ENCODE measurements at places on chromosomes 11 and 22.
A peak's percentile ranks its signal among the peaks of the same experiment; 100 is the strongest.

GRCh38 chr11:108927791-108928545, 263.1 kb downstream of the DDX10 start:
- DNase-seq = no peak

DNA sequence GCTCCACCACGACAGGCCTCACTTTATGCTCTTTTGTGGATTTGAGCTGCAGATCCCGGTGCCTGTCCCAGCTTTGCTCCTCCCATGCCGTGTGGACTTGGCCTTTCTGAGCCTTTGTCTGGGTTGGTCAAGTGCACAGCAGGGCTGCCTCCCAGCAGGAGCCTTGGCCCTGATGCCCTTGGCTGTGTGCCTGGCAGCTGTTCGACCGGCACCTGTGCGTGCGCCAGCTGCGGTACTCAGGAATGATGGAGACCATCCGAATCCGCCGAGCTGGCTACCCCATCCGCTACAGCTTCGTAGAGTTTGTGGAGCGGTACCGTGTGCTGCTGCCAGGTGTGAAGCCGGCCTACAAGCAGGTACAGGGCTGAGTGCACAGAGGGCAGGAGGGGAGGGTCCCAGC, 46.5 kb downstream of the MYO7A start:
- DNase-seq = no peak

DNA sequence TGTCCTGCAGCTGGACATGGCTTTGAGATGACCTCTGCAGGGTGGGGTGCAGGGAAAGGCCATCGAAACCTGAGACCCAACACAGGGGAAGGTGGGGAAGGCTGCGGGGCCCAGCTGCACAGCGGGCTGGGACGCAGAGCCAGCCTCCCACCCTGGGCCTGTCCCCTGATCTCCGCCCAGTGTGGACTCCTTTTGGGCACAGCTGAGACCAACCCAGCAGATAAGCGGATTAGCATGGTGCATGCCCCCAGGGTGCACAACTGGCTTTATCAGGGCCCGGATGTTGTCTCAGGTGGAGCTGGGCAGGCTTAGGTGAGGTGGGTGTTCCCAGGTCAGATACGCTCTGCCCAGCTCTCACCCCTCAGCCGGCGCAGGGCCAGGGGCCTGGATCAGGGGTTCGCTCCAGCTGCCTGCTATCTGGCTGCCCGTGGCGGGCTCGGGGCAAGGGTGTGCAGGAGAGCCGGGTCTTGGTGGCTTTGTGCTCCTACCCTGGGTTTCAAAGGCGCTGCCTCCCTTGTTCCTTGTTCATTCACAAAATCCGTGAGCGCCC, 28.1 kb upstream of the MUC5AC start:
- no peak for DNase-seq

DNA sequence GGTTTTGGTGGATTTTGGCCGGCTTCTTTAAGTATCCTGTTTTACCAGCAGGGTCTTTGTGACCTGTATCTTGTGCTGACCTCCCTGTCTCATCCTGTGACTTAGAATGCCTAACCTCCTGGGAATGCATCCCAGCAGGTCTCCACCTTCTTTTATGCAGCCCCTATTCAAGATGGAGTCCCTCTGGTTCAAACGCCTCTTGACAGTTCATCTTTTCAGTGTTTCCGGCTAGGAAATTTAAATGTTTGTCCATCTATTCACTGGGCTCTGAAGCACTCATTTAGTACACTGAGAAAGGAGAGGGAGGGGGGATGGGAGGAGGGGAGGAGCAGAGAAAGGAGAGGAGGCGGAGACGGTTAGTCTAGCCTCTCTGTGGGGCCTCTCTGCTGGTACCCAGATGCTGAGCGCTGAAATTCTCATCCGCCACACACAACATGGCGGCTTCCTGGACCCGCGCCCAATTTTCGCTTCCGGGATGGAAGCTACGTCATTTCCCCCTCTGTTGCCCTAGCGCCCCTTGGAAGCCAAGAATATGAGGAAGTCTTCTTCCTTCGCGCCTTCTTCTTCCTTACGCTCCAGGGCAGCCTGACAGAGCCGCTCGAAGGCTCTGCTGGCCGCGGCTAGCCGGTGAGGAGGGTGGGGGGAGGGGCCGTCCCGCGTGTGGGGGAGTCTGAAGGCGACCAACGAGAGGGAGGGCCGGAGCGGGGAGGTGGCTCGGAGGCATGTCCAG, 69.0 kb upstream of the SYT13 start:
- peak; percentile 76 for DNase-seq

- no peak for DNase-seq
These were observed 236.6 kb upstream of the ANO3 start for GRCh38 chr11:26095340-26095739.

DNA sequence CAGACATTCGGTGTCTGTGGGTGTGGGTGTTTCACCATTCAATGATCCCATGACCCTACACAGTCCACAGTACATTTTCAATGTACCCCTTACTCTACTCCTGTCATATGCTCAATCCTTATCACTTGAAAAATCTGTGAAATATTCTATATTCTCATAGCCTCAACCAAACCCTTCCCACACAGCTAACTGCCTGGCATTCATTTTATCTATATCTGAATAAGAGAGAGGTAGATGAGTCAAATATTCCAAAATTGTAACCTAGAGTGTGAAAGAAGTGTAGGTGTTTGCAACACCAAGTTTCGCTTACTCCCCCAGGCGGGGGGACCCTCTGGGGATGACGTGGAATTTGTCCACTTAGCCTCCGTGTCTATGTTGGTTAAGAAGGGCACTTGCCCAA, 354.8 kb downstream of the ETS1 start:
- DNase-seq = no peak

GRCh38 chr11:12986194-12986898, 22.8 kb upstream of the RASSF10 start:
- DNase-seq = no peak

- DNase-seq = no peak
These were observed 110.6 kb downstream of the MSANTD4 start for GRCh38 chr11:105911454-105911853.

GRCh38 chr22:17334059-17334458, 35.2 kb upstream of the CECR2 start:
- no peak for DNase-seq

DNA sequence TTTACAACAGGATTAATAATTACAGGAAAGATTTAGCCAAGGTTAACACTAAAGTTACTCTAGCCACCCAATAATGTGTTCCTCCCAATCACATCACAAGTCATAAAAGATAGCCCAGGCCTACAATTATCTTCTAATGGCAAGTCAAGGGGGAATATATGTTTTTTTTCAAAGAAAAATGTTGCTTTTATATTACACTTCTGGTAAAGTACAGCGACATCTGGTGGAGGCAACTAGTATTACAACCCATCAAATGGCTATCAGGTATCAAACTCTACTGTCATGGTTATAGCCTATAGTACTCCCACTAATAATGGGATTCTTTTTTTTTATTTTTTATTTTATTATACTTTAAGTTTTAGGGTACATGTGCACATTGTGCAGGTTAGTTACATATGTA, 71.8 kb downstream of the XRRA1 start:
- DNase-seq = no peak

- DNase-seq = no peak
These were observed 14.1 kb downstream of the FAM181B start for GRCh38 chr11:82719361-82720105.

DNA sequence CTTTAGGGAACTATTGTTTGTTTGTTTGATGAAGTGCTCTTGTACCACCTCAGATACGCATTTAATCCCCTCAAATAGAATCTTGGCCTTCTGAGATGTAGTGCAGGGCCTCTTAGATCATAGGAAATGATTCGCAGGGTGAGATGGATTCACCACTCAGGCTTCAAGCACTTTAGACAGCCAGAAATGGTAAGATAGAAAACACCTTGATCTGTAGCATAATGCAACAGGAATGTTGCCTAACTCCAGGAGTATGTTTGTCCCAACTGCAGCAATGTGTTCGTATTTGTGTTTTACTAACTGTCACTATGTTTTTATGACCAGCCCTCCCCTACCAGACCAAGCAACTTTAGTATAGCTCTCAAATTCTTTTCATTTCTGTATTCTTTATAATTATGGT, 761.2 kb downstream of the NELL1 start:
- DNase-seq = no peak

DNA sequence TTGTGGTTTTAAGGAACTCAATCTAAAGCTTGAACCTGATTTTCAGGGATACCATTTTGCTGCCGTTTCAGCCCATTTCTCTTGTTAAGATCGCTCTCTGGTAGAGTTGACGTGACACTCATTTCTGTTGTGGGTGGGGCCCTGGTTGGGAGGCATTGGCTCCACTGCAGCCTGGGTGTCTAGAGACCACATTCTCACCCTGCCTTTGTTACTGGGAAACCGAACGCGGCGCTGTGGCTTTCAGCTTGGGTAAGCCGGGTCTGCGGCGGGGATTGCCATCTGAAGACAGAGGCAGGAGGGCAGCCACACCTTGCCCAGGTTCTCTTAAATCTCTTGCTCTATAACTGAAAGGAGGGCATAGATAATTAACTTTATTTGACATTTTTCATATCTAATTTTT, 3.2 kb downstream of the EHF start:
- DNase-seq = no peak

- DNase-seq = no peak
These were observed 1.5 kb downstream of the VPREB3 start for GRCh38 chr22:23752750-23753149.

- DNase-seq = no peak
These were observed 17.7 kb upstream of the IL2RB start for GRCh38 chr22:37167176-37167980.

- no peak for DNase-seq
These were observed 587 bp downstream of the MYRF start for GRCh38 chr11:61752925-61753521.

GRCh38 chr11:95892892-95893570, 30.9 kb downstream of the MTMR2 start:
- no peak for DNase-seq

DNA sequence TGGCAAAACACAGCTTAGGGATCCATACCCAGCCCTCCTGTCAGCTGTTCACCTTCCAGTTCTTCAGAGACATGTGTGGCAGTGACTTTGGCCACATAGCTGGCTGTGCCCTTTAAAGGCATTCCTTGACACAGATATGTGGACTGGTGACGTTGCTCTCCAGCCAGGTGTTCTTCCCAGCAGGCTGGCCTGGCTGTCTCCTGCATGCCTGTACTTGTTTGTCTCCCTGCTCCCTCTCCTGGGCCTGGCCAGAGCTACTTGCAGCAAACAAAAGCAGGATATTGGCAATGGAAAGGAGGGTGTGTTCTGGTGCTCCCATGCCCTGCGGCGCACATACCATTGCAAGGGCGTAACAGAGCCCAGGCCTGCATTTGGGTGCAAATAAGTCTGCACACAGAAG, 38.3 kb downstream of the PIK3IP1 start:
- DNase-seq = no peak

DNA sequence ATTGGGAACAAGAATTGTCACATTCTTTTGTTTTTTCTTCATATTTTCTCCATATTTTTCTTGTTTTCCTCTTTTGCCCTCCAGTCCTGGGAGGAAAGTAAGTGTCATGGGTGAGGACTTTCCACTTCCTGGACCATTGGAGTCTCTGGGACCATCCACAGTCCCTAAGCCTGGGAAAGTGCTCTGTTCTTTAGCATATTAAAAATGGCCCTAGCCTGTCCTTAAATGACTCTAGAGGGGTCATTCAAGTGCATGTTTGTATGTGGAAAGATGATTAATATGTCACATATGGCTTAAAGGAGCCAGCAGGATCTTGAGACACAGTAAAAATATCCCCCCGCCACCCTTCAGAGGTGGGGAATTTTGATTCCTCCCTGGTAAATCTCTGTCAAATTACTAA, 20.1 kb upstream of the SCGB1D1 start:
- no peak for DNase-seq

- no peak for DNase-seq
These were observed 7.2 kb upstream of the CCDC83 start for GRCh38 chr11:85848006-85848405.

GRCh38 chr22:39349506-39349966, 255 bp upstream of the SYNGR1 start:
- DNase-seq = no peak

DNA sequence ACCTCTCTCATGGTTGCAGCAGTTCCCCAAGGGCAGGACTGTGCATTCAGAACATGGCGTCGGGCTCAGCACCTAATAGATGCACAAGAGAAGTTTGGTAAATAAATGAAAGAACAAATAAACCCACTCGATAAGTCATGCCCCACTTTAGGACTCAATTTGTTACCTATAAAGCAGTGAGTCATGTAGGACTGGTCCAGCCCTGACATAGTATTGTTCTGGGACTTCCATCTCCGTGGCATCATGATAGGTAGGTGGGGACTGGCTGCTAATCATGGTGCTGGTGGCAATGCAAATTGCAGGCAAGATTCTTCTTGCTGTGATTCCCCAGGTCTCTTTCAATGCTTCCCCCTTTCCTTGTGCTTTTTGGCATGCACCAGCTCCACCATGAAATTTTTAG, 118.2 kb upstream of the CSNK2A3 start:
- no peak for DNase-seq

- DNase-seq = no peak
These were observed 42.1 kb upstream of the GNB1L start for GRCh38 chr22:19896665-19897355.

DNA sequence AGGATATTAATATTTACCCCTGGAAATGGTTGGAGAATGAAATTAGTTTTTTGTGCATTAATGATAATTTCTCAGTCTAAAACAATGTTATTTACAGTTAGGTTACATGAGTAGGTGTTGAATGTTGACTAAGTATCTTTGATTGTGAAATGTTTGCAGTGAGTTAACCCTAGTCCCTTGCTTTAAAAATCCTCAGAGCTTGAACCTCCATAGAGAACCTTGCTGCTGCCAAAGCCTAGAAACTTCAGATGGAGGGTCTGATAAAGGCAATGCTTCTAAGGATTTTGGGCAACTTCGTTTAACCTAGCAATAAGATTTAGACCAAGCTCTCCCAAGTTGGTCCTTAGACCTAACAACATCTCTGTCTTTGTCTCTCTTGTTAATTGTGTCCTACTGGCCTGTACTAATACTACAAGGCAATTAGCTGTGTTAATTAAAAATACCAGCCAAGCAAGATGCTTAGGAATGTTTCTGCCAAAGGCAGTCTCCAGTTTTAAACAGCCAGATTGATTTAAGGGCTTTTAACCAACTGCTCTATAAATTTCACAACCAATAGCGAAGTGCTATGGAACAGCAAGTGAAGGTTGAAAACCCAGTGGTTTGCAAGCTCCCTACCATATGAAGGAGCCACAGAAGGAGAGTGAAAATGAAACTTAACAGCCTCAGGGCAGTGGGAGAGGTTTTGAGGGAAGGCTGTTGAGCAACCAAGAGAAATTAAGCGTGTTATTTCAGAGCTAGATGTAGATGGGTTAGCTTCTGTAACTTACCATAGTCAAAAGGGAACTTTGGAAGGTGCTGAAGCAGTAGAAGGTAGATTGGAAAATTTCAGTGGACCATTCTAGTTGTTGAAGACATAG, 295.9 kb upstream of the ANO5 start:
- no peak for DNase-seq

- DNase-seq = no peak
These were observed 44.6 kb downstream of the MYH9 start for GRCh38 chr22:36343070-36343719.

GRCh38 chr22:38191731-38192474, 9.9 kb upstream of the MAFF start:
- no peak for DNase-seq

GRCh38 chr11:125062931-125063428, at the start of gene SLC37A2:
Gene SLC37A2 (plus strand): TSS chr11:125063305. CDS start chr11:125063368, 63 bp downstream.
- no peak for DNase-seq

GRCh38 chr22:23837911-23838680, 710 bp downstream of the DERL3 start:
- no peak for DNase-seq
